ENCODE measurements at places on chromosomes 6 and 20. TPM values are rescaled to one million over a fixed set of nuclear protein-coding genes. Genes with fewer than 3 reads are reported as not detected.

KCNK5 gene
- total RNA-seq: 45.8 TPM

CTCFL gene
- 122 TPM for total RNA-seq

NOTCH4 gene
- total RNA-seq: 2.7 TPM

NKAIN2 gene
- total RNA-seq: not detected

WFDC12 gene
- total RNA-seq: not detected

LPIN3 gene
- total RNA-seq: 7.9 TPM

ULBP3 gene
- 0.38 TPM for total RNA-seq

CCDC170 gene
- total RNA-seq: not detected

PLCB4 gene
- 0.73 TPM for total RNA-seq

MICB gene
- total RNA-seq: 23.2 TPM

FAM50B gene
- 0.13 TPM for total RNA-seq

HLA-DQB2 gene
- not detected for total RNA-seq

PDYN gene
- not detected for total RNA-seq

DCBLD1 gene
- total RNA-seq: 6.7 TPM

CFB gene
- 1.1 TPM for total RNA-seq

UBR2 gene
- total RNA-seq: 35.3 TPM

C6orf163 gene
- 1.4 TPM for total RNA-seq

CGA gene
- not detected for total RNA-seq

ANGPT4 gene
- total RNA-seq: not detected

HCRTR2 gene
- total RNA-seq: not detected

KPNA5 gene
- 7.5 TPM for total RNA-seq

PRL gene
- not detected for total RNA-seq

KCNQ5 gene
- total RNA-seq: 5.0 TPM

MOCS1 gene
- total RNA-seq: 12.7 TPM

SLC22A1 gene
- total RNA-seq: 0.54 TPM

HIVEP2 gene
- total RNA-seq: 0.42 TPM

ZBTB46 gene
- 4.6 TPM for total RNA-seq

BTN1A1 gene
- total RNA-seq: not detected

MTFR2 gene
- total RNA-seq: 25.7 TPM

MRPL2 gene
- total RNA-seq: 254 TPM

NNAT gene
- total RNA-seq: not detected

SLC17A2 gene
- total RNA-seq: not detected

CST5 gene
- total RNA-seq: not detected

ELOVL4 gene
- not detected for total RNA-seq

ITPR3 gene
- total RNA-seq: 31.2 TPM

TNNC2 gene
- total RNA-seq: not detected

ZNF831 gene
- not detected for total RNA-seq

TINAG gene
- total RNA-seq: not detected

TSHZ2 gene
- 0.20 TPM for total RNA-seq

PROKR2 gene
- total RNA-seq: not detected

SASH1 gene
- total RNA-seq: 3.2 TPM

SNAI1 gene
- total RNA-seq: 13.4 TPM

APCDD1L gene
- not detected for total RNA-seq

SYNJ2 gene
- 27.7 TPM for total RNA-seq

EBF4 gene
- not detected for total RNA-seq

NECAB3 gene
- total RNA-seq: 57.1 TPM

DSN1 gene
- 22.6 TPM for total RNA-seq

XKR7 gene
- not detected for total RNA-seq

CITED2 gene
- total RNA-seq: 86.1 TPM

NANP gene
- total RNA-seq: 6.0 TPM

LINC00237 gene
- not detected for total RNA-seq

RNF144B gene
- not detected for total RNA-seq

C6orf52 gene
- 10.5 TPM for total RNA-seq

C6orf58 gene
- not detected for total RNA-seq

SH3BGRL2 gene
- 10.8 TPM for total RNA-seq

APMAP gene
- 17.8 TPM for total RNA-seq

VGLL2 gene
- not detected for total RNA-seq

BPIFB4 gene
- not detected for total RNA-seq

SPATS1 gene
- not detected for total RNA-seq
